ENCODE measurements at places on chromosomes 7 and 10.
A peak's percentile ranks its signal among the peaks of the same experiment; 100 is the strongest.

- no peak for DNase-seq
Observed at GRCh38 chr10:129511758-129512157, 44.7 kb downstream of the MGMT start.

- DNase-seq: no peak
Observed at GRCh38 chr7:712381-713138, 13.9 kb upstream of the DNAAF5 start.

GRCh38 chr7:123784263-123784662, 35.5 kb upstream of the WASL start:
- DNase-seq: no peak

GRCh38 chr10:22363305-22363704, 18.0 kb downstream of the SPAG6 start:
- DNase-seq: no peak

GRCh38 chr7:34842782-34843181, 184.8 kb downstream of the NPSR1 start:
- DNase-seq: no peak

- no peak for DNase-seq
Observed at GRCh38 chr10:129809431-129809830, 154.6 kb downstream of the EBF3 start.

GRCh38 chr7:45174328-45174610, 16.7 kb downstream of the RAMP3 start:
- DNase-seq: no peak

DNA sequence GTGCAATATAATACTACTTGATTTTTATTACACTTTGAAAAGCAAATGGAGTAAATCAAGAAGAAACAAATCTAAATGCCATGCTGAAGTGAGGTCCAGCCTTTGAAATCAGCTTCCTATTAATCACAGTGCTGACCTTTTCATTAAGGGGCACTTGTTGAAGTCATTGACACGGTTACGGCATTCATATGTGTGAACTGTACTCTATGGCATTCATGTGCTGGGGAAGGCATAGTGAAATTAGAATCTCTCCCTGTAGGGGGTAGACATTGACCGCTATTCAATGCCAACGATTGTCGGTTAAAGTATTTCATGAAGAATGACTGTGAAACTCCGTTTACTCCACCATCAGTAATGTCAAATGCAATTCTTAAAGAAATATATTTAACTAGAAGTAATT, 296.1 kb upstream of the SEMA3A start:
- peak; percentile 50 for DNase-seq

DNA sequence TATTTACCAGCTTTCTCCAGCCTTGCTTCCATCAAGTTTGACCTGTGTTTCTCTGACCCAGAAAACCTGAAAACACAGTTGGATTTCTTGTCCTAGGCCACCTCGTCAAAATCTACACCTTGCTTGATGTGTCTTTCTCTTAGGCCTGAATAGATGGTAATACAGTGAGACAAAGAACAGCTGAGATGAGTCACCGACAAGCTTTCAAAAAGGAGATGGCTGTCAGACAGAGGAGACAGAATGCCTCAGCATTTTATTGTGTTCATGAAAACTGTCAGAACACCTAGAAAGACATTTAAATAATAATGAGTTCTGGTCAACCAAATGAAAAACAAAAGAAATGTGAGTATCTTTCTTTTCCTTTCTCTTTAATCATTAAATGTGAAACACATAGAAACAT, 119.7 kb upstream of the SORCS1 start:
- no peak for DNase-seq

DNA sequence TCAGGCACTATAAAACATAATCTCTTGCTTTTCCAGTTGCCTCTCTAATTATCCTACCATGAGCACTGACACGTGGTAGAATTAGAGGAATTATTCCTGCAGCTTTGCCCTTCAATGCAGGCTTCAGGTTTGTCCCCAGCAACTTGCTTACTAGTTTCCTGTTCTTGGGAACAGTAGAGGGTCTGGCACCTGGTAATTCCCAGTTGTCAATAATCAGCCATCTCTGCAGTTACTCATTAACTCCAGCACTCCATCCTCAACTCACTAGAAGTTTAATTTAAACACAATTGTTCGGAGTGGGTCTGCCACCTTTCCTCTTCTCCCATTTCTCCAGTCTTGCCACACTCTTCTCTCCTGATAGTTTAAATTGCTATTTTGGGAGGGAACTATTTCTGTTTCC, 324.3 kb upstream of the KIAA1217 start:
- no peak for DNase-seq

DNA sequence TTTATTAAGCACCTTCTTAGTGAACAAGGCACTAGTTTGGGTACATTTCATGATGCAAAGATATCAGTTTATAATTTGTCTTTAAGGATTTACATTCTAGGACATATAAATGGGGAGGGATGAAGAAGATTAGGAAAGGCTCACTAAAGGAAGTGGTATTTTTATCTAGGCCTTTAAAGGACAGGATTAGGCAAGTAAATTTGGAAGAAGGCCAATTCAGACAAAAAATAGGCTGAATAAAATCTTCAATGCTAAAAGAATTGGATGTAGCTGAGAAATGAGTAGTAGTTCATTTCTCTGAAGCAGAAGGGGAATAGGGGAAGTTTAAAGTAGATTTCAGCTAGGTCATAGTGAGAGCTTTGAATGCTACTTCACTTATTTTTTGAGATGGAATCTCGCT, 4.8 kb upstream of the FAM24B start:
- peak; percentile 11 for DNase-seq

GRCh38 chr10:37146443-37146842, 21.0 kb downstream of the ANKRD30A start:
- DNase-seq: no peak

- DNase-seq: no peak
Observed at GRCh38 chr7:135205850-135206249, 5.5 kb downstream of the WDR91 start.

DNA sequence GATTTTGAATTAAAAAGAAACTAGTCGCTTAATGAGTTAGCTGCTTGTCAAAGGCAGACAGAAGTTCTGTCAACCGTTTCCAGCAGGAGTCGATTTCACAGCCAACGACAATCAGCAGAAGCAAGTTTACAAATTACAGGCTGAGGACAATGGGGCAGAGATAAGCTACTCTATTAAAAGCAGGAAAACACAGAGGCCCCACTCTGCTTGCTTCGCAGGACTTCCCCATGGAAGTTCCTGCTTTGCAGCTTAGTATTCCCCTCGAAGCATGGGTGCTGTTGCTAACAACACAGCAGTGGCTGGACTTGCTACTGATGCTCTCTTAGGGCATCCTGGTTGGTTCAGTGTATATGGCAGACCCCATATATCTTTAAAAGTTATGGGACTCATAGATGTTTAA, 50.8 kb upstream of the KLF6 start:
- no peak for DNase-seq

DNA sequence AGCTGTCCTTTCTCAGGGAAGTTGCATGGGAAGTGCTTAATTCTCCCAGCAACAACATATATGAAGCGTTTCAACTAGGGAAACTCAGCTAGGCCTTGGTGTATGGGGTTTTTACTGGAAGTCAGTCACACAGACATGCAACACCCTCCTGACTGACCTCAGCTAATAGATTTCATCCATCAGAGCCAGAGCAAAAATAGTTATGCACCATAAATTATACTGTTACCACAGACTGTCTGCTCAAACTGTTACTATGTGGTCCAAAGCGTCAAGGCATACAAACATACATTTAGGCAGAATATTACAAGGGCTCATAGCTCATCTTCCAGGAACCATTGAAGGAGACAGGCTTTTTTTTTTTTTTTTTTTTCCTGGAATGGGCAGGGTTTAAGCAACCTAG, 417.9 kb downstream of the ANKRD7 start:
- no peak for DNase-seq

DNA sequence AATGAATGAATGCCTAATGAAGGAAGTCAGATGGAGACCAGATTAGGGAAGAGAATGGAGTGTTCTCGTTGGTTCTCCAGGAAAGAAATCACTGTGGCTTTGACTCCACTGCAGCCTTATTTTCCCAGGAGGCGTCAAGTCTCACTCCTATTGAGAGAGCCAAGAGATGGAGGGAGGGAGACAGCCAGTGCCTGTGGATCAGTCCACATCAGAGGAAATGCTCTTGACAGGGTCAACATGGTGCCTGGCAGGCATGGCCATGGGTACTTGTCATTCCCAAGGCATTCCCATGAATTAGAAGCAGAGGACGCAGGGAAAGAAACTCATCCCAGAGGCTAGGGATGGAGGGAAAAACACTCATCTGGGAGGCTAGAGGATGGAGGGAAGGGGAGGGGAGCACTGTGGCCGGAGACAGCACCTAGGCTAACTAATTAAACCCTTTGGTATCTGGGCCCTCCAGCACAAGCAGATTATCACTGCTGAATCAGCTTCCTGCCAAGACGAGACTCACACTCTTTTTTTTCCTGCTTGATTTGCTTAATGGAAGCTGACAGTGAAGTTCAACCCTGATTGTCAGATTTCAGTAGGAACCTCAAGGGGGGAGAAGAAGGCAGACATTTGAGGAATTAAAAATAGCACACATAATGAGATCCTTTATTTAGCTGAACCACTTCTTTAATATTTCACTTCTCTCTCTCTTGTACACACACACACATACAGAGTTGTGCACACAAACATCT, 1233.2 kb upstream of the AUTS2 start:
- DNase-seq: no peak

DNA sequence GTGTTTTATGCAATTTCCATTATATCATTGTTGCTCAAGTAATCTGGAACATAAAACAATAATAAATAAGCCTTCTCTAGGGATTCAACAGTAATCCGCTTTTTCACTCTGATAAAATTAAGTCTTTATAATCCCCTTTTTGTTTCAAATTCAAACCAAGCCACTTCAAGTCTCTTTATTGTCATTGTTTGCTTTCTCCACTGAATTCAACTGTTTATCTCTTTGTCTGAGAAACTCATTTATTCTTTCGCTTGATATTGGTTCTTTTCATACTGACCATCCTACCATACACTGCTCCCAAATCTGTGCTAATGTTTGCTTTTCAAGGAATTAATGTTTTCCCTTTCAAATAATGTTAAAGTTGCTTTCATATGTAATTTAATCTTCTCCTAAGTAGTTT, 550.4 kb upstream of the PCDH15 start:
- DNase-seq: no peak

DNA sequence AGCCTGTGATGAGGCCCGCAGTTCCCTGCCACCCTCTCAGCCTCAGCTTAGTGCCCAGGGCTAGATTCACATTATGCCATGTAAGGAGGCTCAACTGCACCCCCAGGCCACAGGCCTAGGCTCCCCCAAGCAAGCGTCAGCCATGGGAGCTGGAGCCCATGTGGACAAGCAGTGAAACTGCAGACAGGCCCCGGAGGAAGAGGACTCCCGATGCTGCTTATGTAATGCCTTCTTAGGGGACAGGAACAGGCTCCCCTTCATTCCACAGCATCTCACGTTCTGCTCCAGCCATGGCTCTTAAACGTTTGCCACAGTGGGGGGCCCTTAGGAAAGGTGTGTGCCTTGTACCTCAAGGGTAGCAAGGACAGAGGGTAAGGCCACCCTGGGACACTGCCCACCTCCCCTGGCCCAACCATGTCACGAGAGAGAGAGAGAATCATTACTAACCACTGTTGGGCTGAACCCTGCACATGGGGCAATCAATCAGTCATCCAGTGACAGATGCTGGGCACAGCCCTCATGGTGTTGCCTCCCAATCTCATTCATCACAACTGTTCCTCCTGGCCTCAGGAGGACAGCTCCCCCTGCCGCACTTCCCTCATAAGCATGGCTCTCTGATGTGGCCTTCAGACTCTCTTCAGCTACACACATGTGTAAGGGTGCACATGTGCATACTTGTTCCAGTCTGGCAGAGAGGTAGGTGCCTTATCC, 263.0 kb downstream of the GRID1 start:
- no peak for DNase-seq

GRCh38 chr7:13489386-13489785, 500.1 kb downstream of the ETV1 start:
- DNase-seq: no peak

DNA sequence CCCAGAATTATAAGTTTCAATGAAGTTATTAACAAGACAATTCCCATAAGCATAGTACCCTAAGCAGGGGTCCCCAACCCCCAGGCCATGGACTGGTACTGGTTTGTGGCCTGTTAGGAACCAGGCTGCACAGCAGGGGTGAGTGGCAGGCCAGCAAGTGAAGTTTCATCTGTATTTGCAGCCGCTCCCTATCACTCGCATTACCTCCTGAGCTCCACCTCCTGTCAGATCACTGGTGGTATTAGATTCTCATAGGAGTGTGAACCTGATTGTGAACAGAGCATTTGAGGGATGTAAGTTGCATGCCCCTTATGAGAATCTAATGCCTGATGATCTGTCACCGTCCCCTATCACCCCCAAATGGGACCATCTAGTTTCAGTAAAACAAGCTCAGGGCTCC, 36.0 kb upstream of the KIAA1217 start:
- DNase-seq: no peak

GRCh38 chr7:116812860-116813259, 49.5 kb upstream of the CAPZA2 start:
- DNase-seq: peak; percentile 35

- DNase-seq: peak; percentile 39
Observed at GRCh38 chr7:40800771-40801170, 666.0 kb downstream of the SUGCT start.

DNA sequence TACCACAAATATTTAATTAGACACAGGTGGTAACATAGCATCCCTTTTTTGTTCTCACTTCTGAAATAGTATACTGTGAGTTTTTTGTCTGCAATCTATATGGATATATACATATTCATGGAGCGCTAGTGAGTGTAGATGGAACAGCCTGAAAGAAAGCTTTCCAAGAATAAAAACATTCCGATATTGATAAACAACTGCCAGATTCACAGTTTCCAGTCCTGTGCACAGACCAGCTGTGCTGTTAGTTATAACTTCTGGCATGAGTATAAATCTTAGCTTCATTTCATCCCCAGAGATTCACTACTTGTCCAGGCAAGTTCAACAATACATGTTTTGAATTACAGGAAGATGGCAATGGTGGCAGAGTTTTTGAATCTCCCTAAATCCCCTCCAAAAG, 467.1 kb upstream of the STEAP1 start:
- DNase-seq: no peak

GRCh38 chr7:150716368-150716767, at the start of gene GIMAP1:
Gene GIMAP1 (plus strand): TSS chr7:150716613. CDS start chr7:150719048, 2,435 bp downstream.
- DNase-seq: no peak

DNA sequence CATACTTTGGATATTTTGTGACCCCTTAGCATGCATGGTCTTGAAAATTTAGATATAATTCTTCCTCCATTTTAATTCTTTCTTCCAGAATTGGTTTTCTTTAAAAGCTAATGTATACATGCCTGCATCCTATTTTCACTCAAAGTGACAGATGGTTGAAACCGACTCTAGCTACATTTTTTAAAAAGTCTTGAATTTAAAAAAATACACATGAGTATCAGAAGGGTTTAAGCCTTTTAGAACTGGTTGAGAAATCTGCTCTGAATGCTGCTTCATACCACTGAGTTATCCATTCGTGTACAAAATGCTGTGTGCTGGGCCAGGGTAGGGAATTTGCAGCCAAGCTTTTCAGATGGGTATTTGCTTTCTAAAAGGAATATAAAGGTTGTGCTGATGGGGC, 16.5 kb downstream of the DYNC1I1 start:
- no peak for DNase-seq

DNA sequence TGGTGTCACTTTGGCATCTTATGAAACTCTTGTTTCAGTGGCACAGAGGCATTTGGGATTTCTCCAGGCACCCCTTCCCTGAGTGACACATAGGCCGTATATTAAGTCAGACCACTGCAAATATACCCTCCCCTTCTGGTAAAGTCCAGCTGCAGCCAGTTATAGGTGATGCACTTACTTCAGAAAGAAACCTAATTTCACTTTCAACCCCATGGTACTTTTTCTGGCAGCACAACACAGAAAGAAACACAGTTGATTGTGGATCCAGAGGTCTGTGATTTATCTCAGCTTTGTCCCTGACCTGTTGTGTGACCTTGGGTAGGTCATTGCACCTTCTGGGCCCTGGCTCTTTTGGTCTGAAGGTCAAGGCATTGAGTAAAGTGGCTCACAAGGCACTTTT, 173.2 kb downstream of the BUB3 start:
- DNase-seq: no peak
